Nucleus accumbens (tissue), 56 donors: ENCODE measurements at places on chromosomes 12 and 14.

DNA sequence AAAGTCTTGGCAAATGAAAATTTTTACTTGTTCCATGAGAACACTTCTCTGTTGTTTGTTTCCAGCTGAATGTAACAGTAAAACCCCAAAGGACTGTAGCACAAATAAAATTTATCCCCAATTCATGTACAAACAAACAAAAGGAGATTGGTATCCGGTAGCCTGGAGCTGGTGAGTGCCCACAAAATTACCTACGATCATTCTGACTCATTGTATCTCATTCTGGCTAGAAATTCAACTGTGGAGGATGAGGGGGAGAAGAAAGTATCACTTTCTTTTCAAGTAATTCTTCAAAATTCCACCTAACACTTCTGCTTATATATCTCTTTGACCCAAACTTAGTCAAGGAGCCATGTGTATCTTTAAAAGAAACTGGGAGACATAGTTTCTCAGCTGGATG lies 268.5 kb downstream of the ALG10B start:
- DNase-seq: no peak

- DNase-seq: no peak
These were observed 82.1 kb downstream of the NTF3 start for GRCh38 chr12:5514016-5514415.

- no peak for DNase-seq
These were observed 940.8 kb downstream of the SLC6A15 start for GRCh38 chr12:83971781-83972180.

GRCh38 chr12:15268927-15269552 lies 47.8 kb upstream of the RERG start:
- no peak for DNase-seq

GRCh38 chr12:1830981-1831963 lies 10.9 kb downstream of the LRTM2 start:
- no peak for DNase-seq

DNA sequence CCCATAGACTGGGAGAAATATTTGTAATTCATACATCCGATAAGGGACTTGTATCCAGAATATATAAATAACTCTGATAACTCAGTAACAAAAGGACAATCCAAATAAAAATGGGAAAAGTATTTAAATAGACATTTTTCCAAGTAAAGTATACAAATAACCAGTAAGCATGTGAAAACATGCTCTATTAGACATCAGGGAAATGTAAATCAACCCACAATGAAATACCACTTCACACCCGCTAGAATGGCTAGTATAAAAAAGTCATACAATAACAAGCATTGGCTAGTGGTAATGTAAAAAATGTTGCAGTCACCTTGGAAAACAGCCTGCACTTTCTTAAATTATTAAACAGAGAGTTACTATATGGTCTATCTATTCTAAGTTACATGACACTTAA lies 650.7 kb downstream of the C12orf50 start:
- DNase-seq: no peak

DNA sequence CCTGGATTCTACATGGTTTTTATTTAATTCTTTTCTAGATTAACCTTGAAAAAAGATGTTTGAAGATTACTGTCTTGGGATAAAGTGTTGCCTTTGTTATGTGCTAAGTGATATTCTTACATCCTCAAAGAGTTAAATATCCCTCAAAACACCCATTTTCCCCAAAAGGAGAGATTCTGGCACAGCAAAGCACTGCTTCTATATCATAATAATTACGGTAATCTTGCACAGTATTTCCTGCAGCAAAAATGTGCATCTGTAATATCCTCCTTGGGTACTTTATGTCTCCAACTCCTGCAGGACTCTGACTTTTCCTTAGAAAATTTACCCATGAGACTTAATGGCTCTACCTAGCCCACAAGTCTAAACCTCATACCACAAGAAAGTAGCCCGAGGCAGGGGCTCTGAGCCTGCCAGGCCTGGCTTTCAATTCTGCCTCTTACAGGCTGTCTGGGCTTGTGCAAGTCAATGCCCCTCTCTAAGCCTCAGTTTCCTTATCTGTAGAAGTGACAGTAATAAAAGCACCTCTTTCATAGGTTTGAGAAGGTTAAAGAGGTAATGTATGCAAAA lies 45.8 kb downstream of the SVOP start:
- no peak for DNase-seq

- DNase-seq: no peak
These were observed 448.7 kb downstream of the SLC6A15 start for GRCh38 chr12:84463741-84464495.

- no peak for DNase-seq
These were observed 40.5 kb upstream of the LTBP2 start for GRCh38 chr14:74652541-74652940.

- DNase-seq: no peak
These were observed 371.2 kb downstream of the BCL11B start for GRCh38 chr14:98900798-98901197.

DNA sequence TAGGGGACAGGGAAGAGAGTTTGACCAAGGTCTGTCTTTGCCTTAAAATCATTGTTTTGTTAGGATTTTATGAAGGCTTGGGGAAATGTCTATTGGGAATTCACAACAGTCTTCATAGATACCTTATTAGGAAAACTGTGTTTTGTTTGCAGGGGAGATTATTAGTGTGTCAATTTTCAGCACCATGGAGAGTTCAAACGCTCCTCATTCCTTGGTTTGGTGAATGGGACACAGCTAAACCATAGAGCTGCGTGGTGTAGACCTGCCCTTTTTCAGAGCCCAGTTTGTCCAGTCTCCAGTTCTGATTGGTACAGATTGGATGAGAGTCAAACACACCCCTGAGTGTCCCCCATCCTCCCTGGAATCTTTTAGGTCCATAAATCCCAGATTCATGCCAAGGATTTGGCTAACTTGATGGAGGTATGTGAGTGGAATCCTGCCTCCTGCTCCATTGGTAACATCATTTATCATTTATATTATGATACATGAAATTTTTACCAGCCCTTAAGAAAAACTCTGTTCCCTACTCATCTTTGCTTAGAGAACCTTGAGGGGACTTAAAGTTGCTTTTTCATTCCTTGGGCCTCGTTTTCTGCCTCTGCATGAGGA lies 12.0 kb downstream of the NGDN start:
- DNase-seq: no peak

DNA sequence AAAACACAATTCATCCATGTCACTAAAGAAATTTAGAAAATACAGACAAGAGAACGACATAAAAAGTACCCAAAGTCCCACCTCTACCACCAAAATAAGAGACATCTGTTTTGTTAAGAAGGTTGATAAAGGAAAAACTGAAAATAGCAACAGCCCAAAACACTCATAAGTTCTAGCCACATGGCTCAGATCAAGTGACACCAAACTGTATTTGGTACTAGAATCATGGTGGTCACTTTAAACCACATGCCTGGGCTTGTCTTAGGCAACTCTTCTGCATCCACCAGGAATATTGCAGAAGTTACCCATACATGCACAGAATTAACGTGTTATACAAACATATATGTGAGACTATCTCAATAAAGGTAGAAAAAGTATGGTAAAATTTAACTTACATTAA lies 78.2 kb upstream of the GTF2A1 start:
- DNase-seq: no peak

DNA sequence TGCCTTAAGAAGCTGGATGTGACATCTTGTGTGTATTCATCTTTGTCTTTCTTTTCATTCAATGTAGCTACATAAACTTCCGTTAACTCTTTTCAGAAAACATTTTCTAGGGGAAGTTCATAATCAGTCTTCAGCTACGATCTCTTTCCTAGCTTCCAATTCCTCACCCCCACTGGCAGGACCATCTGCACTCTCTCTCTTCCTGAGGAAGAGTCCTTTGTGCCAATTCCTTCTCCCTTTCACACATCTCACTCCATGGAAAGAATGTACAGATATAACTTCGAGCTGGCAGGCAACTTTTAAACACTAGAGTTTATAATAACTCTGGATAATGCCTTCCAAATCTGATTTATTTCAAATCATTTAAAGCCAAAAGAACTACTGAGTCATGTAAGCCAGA lies 495.7 kb downstream of the GALC start:
- DNase-seq: no peak
